ENCODE measurements at places on chromosomes 12 and 14.

DNA sequence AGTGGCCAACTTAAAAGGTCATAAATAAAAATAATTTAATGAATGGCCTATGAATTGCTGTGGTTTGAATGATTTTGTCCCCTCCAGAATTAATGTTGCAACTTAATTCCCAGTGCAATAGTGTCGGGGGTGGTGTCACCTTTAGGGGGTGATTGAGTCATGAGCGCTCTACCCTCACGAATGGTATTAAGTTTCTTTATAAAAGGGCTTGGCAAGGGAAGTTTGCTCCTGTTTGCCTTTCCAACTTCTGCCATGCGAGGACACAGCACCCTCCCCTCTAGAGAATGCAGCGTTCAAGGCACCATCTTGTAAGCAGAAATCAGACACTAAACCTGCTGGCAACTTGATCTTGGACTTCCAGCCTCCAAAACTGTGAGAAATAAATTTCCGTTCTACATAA lies 253.3 kb downstream of the ATXN7L3B start:
- DNase-seq, result no peak
- no peak overlapping the region for H3K4me3 ChIP-seq
- no peaks in the 10 kb centered on the region for H3K36me3 ChIP-seq
- H3K4me1 ChIP-seq, result no peaks in the 10 kb centered on the region
- H3K27ac ChIP-seq, result peak overlapping the region; percentile 6

GRCh38 chr12:116397148-116397547 lies 119.7 kb upstream of the MED13L start:
- H3K27ac ChIP-seq, result no peak overlapping the region
- no peaks in the 10 kb centered on the region for H3K4me1 ChIP-seq
- no peaks in the 10 kb centered on the region for H3K27me3 ChIP-seq
- no peak overlapping the region for H3K4me3 ChIP-seq

DNA sequence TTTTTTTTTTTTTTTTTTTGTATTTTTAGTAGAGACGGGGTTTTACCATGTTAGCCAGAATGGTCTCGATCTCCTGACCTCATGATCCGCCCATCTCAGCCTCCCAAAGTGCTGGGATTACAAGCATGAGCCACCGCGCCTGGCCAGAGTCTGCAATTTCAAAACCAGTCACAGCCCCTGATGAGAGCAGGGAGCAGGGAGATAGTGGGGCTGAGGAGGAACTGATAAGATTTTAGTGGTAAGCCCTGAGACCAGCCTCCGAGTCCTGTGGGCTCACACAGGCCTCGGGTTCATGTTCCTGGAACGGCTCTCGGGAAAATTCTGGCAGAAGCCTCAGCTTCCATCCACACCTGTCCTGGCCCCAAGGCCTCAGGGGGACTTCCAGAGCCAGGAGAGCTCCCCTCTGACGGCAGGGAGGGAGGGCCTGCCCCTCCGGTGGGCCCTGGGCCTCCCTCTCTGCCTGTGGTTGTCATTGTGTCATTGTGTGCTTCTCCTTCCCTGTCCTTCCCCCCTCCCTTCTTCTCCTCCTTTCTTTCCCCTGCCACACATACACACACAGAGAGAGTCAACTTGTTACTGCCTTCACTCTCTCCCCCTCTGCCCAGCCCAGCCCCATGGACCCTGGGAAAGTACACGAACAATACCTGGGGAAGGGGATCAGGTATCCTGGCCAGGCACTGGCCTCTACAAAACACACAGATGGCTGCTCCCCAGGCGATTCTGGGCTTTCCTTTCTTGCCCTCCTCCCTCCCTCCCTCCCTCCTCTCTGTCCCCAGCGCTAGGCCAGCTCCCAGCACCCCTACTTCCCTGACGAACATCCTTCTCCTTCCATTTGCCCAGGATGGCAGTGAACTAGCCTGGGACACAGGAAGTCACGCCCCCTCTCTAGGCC lies 294.1 kb downstream of the DPF3 start:
- no peaks in the 10 kb centered on the region for H3K27me3 ChIP-seq
- H3K4me3 ChIP-seq, result no peak overlapping the region
- H3K36me3 ChIP-seq, result no peaks in the 10 kb centered on the region
- no peak overlapping the region for H3K27ac ChIP-seq

DNA sequence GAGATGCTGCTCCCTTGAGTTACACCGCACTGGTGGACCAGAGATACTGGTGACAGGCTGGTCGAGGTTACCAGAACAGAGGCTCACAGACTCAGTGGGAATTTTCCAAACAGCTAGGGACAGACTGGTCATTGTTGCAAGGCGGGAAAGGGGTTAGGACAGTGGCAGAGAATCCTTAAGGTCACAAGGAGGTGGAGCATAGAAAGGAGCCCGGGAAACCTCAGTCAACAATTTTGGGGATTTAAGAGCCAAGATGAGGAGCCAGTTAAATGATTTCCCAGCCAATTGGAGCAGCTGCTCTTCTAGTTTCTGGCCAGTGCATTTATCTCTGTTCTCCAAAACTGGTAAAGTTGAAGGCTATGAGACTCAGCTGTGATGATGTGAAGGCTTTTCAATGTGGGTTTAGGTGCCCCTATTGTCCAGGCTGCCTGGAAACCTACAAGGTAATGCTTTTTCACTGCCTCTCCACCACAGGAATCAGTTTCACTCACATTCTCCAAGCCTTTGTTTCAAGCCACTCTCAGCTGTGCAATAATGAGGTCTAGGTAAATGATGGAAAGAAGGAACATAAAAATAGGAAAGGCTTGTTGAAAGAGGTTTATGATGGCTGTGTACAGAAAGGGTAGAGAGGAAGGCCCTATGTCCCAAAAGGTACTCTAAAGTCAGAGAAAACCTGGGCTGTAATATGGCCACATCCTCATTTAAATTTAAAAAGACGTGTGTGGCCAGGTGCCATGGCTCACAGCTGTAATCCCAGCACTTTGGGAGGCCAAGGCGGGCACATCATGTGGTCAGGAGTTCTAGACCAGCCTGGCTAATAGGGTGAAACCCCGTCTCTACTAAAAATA lies 7.0 kb upstream of the TNS2 start:
- peaks cover 20% of the 10 kb centered on the region for H3K27me3 ChIP-seq
- no peak overlapping the region for H3K27ac ChIP-seq
- no peak for DNase-seq
- H3K36me3 ChIP-seq, result peaks cover 29% of the 10 kb centered on the region
- no peak overlapping the region for H3K4me3 ChIP-seq

GRCh38 chr12:45898094-45898493 lies 92.3 kb downstream of the SCAF11 start:
- H3K27me3 ChIP-seq, result no peaks in the 10 kb centered on the region
- no peak overlapping the region for H3K27ac ChIP-seq
- no peaks in the 10 kb centered on the region for H3K4me1 ChIP-seq
- no peak overlapping the region for H3K4me3 ChIP-seq

DNA sequence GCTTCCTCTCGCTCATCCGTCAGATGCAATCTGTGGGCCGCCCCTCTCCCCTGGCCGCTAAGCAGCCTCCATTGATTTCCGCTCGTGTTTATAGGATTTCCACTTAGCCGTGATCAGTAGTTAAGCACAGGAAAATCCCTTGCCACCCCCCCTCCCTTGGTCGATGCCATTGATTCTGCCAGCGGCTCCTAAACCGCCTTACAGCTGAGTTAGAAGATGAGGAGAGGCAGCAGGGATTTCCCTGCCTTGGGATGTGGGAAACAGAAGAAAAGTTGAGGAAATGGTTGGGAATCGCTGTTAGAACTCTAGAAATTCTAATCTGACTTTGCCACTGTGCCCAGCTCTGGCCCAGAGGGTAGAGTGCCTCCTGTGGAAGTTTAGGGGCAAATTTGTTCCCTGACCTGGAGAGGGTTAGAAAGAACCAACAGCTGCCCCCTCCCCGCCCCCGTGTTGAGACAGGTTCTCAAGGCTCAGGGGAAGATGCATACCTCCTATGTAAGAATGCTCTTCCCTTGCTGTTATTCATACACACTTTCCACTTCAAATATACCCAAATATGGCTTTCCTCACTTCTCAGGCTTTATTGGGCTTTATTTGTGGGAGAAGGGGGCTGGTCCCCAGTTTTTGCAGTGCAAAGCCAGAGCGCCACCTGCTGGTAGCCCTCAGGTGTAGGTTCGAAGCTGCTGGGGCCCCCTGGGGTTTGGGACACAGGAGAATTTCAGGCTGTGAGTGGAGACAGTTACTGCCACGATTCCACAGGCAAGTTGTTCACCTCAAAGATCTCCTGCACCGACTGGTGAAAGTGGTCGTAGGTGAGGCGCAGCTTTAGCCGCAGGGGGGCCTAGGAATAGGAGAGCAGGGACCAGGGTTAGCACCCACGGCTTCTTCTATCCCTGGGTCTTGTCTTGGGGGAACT lies 3.2 kb downstream of the THTPA start:
- peaks cover 8% of the 10 kb centered on the region for H3K36me3 ChIP-seq
- peaks cover 10% of the 10 kb centered on the region for H3K4me1 ChIP-seq
- H3K4me3 ChIP-seq, result no peak overlapping the region
- peak; percentile 92 for DNase-seq

DNA sequence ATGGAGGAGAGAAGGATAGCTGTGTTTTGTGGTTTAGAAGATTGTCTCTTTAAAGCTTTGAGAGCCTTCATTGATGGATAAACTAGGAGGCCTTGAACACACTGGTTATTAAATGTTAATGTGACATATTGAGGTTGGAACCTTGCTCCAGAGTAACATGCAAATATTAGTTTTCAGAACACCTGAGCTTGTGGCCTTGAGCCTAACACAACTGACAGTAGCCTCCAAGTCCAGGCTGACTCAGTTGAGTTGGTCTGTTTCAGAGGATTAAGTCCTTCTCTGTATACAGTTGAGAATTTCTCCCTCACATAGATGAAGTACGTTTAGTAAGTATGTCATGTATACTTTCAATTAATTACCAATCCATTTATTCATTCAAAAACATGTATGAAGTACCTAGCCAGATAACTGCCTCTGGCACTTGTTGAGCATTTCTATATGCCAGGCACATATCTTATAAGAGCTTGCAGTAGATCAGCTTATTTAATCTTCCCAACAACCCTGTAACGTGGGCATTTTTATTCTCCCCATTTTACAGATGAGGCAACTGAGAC lies 63.5 kb downstream of the ELK3 start:
- H3K36me3 ChIP-seq, result no peaks in the 10 kb centered on the region
- no peaks in the 10 kb centered on the region for H3K27me3 ChIP-seq
- H3K4me3 ChIP-seq, result no peak overlapping the region
- H3K4me1 ChIP-seq, result no peaks in the 10 kb centered on the region
- DNase-seq, result no peak
- no peak overlapping the region for H3K27ac ChIP-seq

GRCh38 chr14:78519863-78520262 lies 349.7 kb downstream of the NRXN3 start:
- H3K27ac ChIP-seq, result no peak overlapping the region
- H3K27me3 ChIP-seq, result no peaks in the 10 kb centered on the region
- H3K4me3 ChIP-seq, result no peak overlapping the region
- no peaks in the 10 kb centered on the region for H3K4me1 ChIP-seq

DNA sequence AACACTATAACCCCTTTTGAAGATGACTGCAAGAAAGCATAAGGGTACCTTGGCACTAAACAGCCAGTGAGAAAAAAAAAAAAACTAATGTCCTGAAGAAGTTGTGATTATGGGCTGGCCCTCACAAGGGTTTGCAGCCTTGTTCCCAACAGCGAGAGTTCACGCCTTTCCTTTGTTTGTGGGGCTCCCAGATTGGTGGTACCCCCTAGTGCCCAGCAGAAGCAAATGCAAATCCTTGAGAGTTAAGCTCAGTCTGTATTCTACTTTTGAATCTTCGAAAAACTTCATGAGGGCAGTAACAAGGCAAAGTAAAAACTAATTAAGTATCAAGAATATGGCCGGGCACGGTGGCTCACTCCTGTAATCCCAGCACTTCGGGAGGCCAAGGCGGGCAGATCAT lies 238.9 kb upstream of the LMO3 start:
- H3K36me3 ChIP-seq, result no peaks in the 10 kb centered on the region
- H3K27me3 ChIP-seq, result no peaks in the 10 kb centered on the region
- no peaks in the 10 kb centered on the region for H3K4me1 ChIP-seq

GRCh38 chr14:63902375-63902976 lies 49.7 kb downstream of the SYNE2 start:
- no peaks in the 10 kb centered on the region for H3K27me3 ChIP-seq
- DNase-seq, result no peak
- peaks cover 4% of the 10 kb centered on the region for H3K4me1 ChIP-seq
- H3K4me3 ChIP-seq, result no peak overlapping the region
- no peak overlapping the region for H3K27ac ChIP-seq
- no peaks in the 10 kb centered on the region for H3K36me3 ChIP-seq

DNA sequence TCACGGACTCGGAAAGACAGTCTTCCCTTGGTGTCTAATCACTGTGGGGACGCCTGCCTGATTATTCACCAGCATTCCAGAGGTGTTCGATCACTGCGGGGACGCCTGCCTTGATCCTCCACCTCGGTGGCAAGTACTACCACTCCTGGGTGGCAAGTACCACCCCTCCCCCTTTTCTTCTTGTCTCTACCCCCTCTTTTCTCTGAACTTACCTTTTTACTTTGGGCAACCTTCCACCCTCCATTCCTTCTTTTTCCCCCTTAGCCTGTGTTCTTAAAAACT lies 12.0 kb upstream of the LGMN start:
- no peak for DNase-seq
- no peak overlapping the region for H3K4me3 ChIP-seq
- H3K27me3 ChIP-seq, result no peaks in the 10 kb centered on the region
- no peaks in the 10 kb centered on the region for H3K36me3 ChIP-seq

- peaks cover 24% of the 10 kb centered on the region for H3K4me1 ChIP-seq
- DNase-seq, result no peak
- no peak overlapping the region for H3K4me3 ChIP-seq
- no peaks in the 10 kb centered on the region for H3K27me3 ChIP-seq
These were observed 5.9 kb downstream of the RESF1 start for GRCh38 chr12:31965090-31965489.
